ENCODE measurements at places on chromosomes 2 and 18. TPM values are rescaled to one million over a fixed set of nuclear protein-coding genes. Genes with fewer than 3 reads are reported as not detected.

DNA sequence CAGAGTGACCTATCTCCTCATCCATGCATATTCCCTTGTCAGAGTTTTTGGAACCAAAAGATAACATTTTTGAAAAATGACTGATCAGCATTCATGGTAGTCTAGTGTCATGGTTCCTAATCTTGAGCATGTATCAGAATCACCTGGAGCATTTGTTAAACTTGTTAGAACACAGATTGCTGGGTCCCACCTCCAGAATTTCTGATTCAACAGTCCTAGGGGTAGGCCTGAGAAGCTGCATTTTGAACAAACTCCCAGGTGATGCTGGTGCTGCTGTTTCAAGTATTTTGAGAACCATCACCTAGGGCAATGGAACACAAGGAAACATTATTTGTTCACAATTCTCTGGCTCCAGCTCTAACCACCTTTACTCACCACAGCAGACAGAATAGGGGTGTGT, 21.0 kb downstream of the TMEM200C start:
- no peak for DNase-seq

GRCh38 chr18:31723990-31724711, 36.5 kb downstream of the SLC25A52 start:
- DNase-seq: no peak

DNA sequence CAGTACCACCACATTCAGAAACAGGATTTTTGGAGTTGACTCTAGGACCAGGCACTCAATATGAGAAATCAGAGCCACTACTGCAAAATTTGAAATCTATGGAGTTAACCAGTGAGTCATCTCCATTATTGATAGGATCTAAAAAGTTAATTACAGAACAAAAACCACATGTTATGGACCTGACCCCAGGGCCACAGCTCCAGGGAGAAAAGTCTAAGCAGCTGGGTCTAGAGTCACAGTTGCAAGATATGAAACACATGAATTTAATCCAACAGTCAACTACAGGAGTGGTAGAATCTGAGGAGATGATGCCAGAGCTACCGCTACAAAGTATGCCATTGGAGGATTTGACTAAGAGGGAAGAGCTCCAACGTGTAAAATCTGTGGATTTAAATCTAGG, 13.4 kb upstream of the ZNF512 start:
- no peak for DNase-seq

GRCh38 chr2:42025151-42025582, 22.7 kb upstream of the PKDCC start:
- DNase-seq: peak; percentile 43

DNA sequence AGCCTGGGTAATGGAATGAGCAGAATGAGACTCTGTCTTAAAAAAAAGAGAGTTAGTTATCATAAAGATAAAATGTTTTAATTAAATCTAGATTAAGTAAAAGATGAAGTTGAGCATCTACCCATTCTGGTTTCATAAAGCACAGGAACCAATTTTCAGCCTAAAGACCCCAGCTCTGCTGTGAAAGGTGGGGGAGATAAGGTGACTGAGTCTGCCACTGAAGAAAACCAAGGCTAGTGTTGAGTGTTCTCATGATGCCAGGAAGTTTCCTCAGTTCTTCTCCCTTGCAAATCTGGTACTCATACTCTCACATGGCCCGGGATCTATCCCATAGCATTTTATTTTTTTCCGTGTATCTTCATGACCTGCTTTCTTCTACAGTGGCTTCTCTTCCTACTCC, 10.4 kb upstream of the CXCR4 start:
- no peak for DNase-seq

GRCh38 chr2:16055848-16056580, 115.7 kb downstream of the MYCN start:
- no peak for DNase-seq

GRCh38 chr2:226970362-226970761, 134.5 kb downstream of the RHBDD1 start:
- DNase-seq: no peak

DNA sequence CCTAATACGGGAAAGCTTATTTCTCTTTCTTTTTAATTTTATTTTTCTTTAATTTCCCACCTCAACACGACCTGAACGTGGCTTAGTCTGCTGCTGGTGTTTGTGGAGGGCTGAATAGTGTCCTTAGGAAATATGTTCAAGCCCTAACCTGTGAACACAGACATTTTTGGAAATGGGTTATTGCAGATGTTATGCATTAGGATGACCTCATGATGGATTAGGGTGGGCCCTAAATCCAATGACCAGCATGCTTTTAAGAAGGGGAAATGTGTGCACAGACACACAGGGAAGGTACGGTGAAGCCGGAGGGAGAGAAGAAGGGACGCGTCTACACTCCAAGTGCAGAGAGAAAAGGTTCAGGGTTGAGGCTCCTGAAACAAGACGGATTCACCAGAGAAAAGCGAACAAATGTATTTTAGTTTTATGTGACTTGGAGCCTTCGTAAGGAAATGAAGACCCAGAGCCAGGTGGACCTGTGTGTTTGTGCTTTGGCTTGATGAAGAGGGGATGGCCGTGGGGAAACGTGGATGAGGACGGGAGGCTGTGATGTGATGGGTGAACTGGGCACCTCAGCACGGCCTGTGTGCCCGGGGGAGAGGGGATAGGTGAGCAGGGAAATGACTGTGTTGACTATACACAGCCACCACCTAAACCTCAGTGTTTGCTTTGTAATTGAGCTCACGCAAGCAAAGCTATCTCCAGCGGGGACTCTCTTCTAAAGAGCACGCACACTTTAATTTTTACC, 37.5 kb downstream of the RTP5 start:
- DNase-seq: no peak

- no peak for DNase-seq
Observed at GRCh38 chr18:38944446-38945024, 1378.9 kb upstream of the CELF4 start.

Gene CHRNG
- not detected for total RNA-seq

Gene GAD1
- total RNA-seq: 2.2 TPM

Gene LRRTM1
- total RNA-seq: not detected

Gene EPB41L3
- total RNA-seq: 10.3 TPM

Gene GPR39
- total RNA-seq: 5.1 TPM

Gene NGEF
- 1.3 TPM for total RNA-seq

Gene DLX1
- 8.4 TPM for total RNA-seq

Gene ITGB6
- total RNA-seq: not detected
